EH (cell line): ENCODE measurements at places on chromosomes 5 and 9.

GRCh38 chr5:118597543-118597942, 390.8 kb downstream of the DTWD2 start:
- no peak for DNase-seq

- no peak for DNase-seq
Observed at GRCh38 chr5:80234116-80234948, 21.5 kb downstream of the SERINC5 start.

GRCh38 chr9:76793784-76794431, 29.7 kb downstream of the PCA3 start:
- DNase-seq: no peak

DNA sequence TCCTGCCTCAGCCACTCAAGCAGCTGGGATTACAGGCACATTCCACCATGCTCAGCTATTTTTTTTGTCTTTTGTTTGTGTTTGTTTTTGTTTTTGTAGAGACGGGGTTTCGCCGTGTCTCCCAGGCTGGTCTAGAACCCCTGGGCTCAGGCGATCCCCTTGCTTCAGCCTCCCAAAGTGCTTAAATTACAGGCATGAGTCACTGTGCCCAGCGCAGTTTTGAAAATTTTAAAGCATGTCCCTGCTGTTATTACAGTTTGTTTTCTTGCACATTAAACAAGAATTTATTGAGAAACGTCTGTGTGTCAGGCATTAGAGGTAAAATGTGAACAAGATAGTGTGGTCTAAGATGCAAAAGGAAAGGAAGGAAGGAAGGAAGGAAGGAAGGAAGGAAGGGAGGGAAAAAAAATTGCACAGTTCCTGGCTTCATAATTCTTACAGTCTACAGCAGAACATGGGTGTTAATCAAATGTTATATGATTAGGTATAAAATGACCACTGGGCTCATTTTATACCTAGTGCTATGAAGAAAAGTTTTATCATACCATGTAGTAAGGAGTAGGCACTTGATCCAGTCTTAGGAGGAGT, 205.4 kb downstream of the SNX18 start:
- peak; percentile 86 for DNase-seq

DNA sequence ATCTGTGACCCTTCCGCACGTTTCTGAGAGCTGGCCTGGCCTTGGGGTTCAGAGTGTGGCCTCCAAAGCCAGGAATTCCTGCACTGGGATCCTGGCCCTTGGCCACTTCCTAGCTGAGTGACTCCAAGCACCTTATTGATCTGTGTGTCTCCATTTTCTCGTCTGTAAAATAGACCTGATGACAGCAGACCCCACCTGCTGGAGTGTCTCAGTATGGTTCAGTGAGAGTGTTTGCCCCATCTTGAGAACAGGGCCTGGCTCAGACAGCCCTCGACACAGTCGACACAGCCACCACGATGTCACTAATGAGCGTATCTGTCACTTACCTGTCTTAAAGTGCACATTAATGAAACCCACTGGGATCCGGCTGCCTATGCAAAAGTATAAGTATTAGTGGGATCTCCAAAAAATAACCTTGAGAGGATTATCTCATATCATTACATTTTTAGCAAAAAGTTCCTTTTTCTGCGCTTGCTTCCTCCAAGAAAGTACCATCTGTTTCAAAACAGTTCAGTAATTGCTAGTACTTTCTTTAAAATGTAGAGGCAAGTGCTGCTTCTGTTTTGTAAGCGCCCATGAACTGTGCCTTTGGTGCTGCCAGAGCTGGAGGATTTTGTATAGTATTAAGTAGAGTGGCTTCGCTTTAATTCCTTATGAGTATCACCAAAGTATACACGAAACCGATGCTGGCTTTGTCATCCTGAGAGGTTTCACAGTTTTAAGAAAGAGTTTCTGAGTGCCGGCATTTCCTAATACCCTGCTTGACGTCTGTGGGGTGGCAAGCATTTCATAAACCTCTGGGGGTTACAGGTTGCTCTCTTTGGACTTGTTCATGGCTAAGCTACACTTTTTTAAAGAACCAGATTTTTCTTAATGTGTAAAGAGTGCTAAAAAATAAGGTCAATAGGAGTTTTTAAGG, 31.7 kb downstream of the UBE2QL1 start:
- no peak for DNase-seq
